AG10803 (cell line): ENCODE measurements at places on chromosomes 2 and 18.

DNA sequence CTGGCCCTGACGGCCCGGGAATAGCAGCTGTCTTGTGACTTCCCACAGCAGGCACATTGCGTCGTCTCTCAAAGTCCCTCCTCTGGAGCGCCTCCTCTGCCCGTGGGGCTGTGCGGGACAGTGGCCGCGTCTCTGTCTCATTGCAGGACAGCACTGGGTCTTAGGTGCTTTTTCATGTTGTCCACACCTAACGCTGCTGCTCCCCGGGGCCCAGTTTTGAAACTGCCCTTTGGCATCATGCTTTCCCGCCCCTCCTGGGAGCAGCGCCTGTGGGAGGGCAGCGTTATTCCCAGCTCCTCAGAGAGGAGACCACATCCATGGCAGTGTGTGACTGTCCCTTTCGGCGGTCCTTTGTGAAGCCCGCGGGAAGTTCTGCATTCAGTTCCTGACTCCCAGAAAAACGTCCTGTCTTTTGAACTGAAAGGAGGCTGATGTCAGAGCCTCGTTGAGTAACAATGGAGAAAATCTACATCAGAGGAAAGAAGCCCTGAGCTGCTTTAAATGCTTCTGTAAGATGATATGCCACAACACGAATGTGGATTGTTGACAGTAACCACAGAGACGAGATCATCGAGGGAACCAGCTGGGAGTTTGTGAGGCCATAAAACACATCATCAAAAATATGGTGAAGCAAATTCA, 226.0 kb downstream of the FAM210A start:
- peak; percentile 90 for DNase-seq

DNA sequence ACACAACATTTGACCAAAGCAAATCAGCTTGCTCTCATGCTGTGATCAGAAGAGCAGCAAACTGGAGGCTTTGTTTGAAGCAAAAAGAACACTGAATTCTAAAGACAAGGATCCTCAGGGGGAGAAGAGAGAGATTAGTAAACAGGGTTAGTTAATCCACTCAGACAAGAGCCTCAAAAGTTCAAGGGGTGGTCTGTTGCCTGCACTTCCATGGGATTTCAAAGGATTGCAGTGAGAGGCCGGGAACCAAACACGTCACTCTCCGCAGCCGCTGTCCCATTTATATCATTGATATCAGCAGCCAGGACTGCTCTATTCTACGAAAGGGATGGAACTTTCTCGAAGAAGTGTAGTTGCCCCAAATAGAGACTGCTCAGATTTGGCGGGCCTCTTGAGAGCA, 97.8 kb upstream of the SP3 start:
- no peak for DNase-seq

GRCh38 chr2:104929663-104930062, 75.7 kb downstream of the POU3F3 start:
- DNase-seq: no peak

DNA sequence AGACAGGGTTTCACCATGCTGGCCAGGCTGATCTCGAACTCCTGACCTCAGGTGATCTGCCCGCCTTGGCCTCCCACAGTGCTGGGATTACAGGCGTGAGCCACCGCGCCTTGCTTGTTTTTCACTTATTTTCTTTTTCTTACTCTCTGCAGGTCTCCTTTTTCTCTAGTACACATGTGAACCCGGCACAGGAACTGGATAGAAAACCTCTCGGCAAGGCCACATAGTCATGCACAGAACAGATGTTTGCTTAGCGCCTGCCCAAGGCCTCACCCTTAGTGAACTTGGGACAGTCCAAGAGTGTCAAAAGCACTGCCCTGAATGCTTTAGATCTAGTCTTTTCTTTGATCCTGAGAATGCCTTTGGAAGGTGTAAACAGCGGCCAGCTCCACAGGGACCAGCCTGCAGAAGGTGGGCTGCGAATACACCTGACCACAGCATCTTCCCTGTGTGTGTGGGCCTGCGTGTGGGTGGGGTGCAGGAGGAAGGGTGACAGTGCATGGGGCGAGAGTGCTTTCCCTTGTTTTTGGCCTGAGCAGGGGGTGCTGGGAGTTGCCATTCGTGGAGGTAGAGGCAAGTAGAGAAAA, 27.0 kb downstream of the IMPA2 start:
- DNase-seq: no peak

- DNase-seq: peak; percentile 50
These were observed 2.8 kb downstream of the SP9 start for GRCh38 chr2:174337337-174338146.

DNA sequence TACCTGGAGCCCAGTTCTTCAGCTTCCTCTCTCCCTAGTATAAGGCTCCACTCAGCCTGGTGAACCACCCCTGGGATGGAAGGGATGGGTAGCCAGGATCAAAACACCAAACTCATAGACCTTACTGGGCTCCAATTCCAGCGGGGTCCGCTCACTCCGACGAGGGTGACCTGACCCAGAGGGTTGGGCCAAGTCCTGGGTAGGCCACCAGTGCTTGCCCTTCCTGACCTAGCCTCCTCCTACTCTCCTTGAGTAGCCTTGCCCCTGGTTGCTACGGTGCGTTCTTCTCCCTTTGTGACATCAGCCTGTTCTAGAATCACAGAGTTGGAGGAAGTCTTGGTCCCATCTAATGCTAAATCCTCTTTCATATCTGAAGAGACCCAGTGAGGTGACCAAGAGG, 537 bp upstream of the STAT4 start:
- DNase-seq: no peak

DNA sequence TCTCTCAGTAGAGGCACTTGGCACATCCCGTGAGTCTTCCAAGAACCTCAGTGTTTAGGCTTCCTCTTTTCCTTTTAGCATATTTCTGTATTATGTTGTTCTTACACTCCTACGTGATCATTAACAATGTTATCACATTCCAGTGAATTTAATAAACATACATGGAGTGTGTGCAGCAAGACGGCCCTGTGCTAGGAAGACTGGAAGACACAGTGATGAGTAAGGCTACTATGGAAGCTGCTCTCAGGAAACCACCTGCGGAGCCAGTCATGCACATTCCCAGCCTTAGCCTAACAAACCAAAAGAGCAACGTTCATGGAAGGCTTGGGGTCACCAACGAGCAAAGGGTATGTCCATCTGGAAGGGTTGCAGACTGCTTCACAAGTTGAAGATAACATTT, 103.4 kb downstream of the ETAA1 start:
- DNase-seq: no peak

GRCh38 chr18:58221060-58221725, 177.2 kb downstream of the NEDD4L start:
- peak; percentile 25 for DNase-seq

- DNase-seq: no peak
These were observed 28.9 kb downstream of the ABCB11 start for GRCh38 chr2:169002161-169002738.

DNA sequence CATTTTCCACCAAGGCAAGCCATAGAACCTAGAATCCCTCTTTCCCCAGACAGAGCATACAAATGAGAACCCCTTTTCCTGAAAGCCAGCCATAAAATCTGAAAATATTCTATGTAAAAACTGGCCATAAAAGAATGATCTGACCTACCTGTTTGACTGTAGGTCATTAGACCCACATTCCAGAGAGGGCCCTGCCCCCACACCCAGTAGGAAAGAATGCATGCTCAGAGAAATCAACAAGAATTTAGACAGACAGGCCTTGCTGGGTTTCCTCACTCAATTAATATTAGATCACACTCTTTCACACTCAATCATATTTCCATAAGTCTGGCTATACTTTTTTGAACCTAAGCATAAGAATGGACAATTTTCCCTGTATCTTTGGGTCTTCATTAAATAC, 929.5 kb downstream of the ERBB4 start:
- DNase-seq: no peak

GRCh38 chr2:233141901-233142300, 81.8 kb downstream of the INPP5D start:
- no peak for DNase-seq

DNA sequence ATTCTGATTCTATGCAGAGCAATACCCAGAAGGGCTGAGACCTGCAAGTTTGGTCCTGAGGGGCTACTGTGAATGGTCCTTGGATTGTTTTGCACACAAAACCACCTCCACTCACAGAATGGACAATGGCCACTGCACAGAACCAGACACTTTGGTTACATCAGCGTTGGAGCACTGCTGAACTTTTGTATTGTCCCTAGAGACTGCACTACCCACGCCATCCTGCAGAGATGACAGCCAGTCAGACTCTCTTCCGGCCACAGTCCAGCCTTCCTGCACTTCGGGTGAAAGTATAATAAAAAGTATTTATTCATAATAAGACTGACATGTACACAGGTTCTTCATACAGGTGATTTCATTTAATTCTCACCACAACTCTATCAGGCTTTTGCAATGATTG, 35.7 kb downstream of the CELF4 start:
- DNase-seq: no peak

DNA sequence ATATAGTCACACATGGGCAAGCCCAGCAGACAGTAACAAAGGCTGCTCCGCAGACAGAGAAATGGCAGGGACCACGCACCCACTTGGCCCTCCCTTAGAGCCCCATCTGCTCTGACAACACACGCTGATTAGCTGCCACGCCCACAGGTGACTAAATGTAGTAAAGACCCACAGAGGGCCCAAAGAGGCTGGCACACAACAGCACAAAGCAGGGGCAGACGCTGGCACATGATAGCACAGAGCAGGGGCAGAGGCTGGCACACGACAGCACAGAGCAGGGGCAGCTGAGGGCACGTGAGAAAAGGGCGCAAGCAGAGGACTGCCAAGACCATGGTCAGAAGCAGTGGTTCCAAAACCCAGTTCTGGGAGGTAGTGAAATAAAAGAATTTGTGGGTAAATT, 10.6 kb downstream of the AFG3L2 start:
- DNase-seq: no peak

DNA sequence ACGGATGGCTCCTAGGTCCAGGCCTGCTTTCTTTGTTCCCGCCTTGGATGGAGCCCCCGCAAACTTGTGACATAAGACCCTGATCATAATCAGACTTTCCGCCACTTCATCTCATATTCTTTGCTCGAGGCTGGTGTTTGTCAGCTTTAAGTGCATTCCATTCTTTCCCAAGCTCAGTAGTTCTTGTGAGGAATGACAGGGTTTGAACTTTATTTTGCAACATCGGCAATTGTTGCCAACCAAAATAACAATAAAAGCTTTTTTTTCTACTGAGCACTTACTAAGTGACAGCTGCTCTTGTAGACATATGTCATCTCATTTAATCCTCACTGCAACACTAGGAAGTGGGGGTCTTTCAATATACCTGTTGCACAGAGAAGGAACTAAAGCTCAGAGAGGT, 178.8 kb upstream of the ST6GAL2 start:
- peak; percentile 7 for DNase-seq

DNA sequence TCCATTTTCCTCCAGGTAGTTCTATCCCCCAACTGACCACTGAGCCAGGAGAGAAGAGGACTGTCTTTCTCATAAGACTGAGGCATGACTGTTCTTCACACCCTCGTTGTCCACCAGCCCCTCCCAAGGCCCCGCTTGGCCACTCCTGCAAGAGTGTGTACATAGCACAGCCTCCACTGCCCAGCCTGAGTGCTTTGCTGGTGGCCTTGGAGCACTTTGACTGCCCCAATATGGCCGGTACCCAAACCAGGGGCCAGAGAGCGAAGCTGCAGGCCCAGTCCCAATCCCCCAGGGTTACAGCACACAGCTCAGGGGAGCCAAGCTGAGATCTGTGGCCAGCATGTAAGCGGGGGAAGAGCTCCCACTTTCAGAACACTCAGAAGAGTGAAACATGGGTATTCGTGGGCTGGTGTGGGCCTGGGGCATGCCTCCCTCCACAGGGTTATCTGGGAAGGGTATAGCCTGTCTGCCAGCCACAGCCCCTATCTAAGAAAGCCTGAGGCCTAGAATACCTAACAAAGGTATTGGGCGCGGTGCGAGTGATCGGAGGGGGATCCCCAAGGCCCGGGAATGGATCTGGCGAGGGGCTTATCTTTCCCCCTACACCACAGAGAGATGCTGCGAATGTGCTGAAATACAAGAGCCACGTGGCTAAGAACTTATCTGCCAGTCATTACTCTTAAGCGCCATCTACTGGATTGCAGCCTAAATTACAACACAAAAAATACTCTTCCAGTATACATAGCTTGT, 163.8 kb downstream of the WDPCP start:
- peak; percentile 11 for DNase-seq

- no peak for DNase-seq
These were observed 140.0 kb downstream of the ZEB2 start for GRCh38 chr2:144379851-144380311.

DNA sequence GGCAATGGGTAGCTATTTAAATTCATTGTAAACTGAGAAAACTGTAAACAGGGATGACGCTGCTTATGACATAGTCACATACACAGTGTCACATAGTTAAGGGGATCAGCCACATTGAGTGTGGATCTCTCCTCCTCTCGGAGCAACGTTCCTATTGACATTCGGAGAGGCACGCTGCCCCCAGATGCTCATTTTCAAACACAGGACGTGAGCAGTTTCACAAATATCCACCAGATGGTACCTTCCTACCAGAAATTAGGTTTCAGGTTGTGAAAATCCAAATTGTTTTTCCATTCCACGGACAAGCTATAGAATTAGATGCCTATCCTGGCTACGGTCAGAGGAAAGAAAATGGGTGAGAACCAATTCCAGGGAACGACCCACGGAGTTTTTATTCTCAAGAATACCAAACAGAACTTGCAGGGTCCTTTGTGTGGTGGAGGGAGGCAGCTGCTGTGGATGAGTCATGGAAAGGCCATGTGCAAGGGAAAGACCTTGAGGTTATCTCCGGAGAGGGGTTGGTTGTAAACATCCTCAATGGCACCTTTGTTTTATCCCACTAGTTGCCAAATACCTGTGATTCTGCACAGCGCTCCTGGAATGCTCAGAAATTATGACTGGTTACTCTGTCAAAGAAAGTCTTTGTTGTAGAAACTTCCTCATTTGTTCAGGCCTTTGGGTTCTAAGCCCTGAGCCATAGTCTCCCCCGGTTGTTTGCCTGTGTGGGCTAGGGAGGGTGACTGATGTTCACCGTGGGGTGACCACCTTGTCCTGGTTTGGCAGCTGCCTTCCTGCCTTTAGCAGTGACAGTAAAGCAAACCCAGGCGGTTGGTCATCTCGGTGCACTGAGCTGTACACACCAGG, 88.0 kb downstream of the ACTR3 start:
- peak; percentile 55 for DNase-seq

DNA sequence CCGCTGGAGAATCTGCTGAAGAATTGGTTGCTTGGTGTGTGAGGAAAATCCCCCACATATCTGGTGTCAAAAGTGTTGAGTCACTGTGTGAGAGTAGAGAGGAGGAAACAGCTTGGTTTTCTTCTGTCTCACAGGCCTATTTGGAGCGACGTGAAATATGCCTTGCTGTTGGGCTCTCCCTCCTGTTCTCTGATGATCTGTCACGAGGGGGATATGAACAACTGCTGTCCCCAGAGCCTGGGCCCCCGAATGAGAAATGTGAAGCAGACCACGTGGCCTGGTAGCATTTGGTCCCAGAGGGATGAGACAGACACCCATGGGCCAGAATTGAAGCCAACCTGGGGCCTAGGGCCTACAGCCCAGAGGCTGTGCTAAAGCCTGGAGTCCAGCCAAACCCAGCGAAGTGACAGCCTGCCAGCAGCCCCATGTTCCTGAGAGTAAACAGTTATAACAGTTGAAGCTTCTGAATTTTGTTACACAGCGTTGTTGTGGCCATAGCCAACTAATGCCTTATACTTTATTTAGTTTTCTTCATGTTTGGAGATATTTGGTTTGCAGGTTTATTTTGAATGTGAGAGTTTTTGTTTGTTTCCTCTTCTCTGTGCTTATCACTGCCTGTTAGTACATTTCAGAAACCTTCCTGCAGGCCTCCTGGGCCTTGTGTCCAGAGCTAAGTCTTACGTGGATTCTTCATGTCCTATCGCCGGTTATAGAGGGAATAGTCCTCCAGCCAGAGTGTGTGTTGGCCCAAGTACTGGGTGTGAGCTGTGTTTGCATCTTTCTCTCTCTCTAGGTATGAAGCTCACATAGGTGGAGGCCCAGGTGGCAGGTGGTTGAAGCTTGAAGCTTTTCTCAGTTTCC, 18.7 kb upstream of the COLEC12 start:
- peak; percentile 68 for DNase-seq
